ENCODE measurements at places on chromosomes 1 and 21. TPM values are rescaled to one million over a fixed set of nuclear protein-coding genes. Genes with fewer than 3 reads are reported as not detected.

- DNase-seq, result no peak
- no peaks in the 10 kb centered on the region for H3K36me3 ChIP-seq
- H3K27ac ChIP-seq, result no peak overlapping the region
Measured at GRCh38 chr1:246483569-246483933, 23.5 kb downstream of the SMYD3 start.

GRCh38 chr1:244242446-244242845 is 191.4 kb downstream of the ZBTB18 start:
- no peak for DNase-seq
- no peak overlapping the region for H3K4me3 ChIP-seq
- H3K4me1 ChIP-seq, result peaks cover 4% of the 10 kb centered on the region
- no peaks in the 10 kb centered on the region for H3K36me3 ChIP-seq

- H3K4me3 ChIP-seq, result no peak overlapping the region
- no peaks in the 10 kb centered on the region for H3K36me3 ChIP-seq
- no peaks in the 10 kb centered on the region for H3K27me3 ChIP-seq
- peaks cover 8% of the 10 kb centered on the region for H3K4me1 ChIP-seq
- no peak for DNase-seq
Measured at GRCh38 chr1:162372159-162373071, 4.2 kb downstream of the SPATA46 start.

DNA sequence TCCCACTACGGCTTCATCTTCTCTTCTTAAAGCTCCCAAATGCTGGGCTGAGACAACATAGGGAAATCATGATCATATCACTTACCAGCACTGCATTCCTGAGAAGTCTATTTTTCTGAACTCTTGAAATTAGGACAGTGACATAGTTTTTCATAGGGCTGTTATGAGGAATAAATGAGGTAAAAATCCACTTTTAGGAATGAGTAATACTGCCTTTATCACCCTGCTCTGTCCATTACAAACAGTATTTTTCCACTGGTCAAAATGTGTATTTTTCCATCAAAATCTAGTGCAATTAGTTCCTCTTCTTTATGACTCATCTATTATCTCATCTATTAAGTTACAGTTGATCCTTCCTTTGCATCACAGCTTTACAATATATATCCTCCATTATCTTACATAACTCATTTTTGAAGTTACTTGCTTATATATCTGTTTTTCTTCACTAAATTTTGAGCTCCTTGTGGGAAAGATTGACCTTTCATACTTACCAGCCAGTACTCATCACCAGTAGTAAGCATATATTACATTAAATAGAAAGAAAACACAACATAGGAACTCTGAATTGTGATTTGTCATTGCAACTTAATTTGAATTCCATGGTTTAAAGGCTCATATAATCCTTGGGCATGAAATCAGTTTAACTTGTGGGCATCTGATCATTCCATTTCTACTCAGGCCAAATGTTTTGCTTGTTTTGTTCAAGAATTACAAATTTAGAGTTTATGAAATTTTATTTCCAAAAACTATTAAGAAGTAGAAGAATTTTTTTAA is 37.1 kb downstream of the PRRX1 start:
- no peak overlapping the region for H3K4me3 ChIP-seq
- no peak for DNase-seq
- no peak overlapping the region for H3K27ac ChIP-seq
- no peaks in the 10 kb centered on the region for H3K36me3 ChIP-seq

DNA sequence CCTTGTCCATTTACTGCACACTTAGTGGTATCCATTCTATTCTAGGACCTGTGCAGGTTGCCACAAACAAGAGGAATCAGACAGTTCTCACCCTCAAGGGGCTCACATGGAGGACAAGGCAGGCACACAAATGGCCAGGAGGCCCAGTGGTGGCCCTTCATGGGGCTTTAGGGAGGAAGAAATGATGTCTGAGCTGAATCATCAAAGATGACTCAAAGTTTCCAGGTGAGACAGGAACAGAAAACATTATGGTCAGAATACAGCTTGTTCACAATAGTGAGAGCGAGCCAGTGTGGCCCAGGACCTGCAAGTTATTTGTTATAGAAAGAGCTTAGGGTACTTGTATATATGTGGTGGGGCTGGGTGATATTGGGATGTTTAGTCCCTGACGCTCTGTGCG is 26.4 kb downstream of the SHISAL2A start:
- peak overlapping the region; percentile 85 for H3K27ac ChIP-seq
- no peak for DNase-seq
- no peaks in the 10 kb centered on the region for H3K27me3 ChIP-seq
- no peak overlapping the region for H3K4me3 ChIP-seq
- H3K36me3 ChIP-seq, result no peaks in the 10 kb centered on the region

- DNase-seq, result no peak
- no peak overlapping the region for H3K4me3 ChIP-seq
- H3K36me3 ChIP-seq, result no peaks in the 10 kb centered on the region
- H3K4me1 ChIP-seq, result no peaks in the 10 kb centered on the region
- H3K27ac ChIP-seq, result no peak overlapping the region
Measured at GRCh38 chr1:213244664-213245091, 193.6 kb downstream of the RPS6KC1 start.

DNA sequence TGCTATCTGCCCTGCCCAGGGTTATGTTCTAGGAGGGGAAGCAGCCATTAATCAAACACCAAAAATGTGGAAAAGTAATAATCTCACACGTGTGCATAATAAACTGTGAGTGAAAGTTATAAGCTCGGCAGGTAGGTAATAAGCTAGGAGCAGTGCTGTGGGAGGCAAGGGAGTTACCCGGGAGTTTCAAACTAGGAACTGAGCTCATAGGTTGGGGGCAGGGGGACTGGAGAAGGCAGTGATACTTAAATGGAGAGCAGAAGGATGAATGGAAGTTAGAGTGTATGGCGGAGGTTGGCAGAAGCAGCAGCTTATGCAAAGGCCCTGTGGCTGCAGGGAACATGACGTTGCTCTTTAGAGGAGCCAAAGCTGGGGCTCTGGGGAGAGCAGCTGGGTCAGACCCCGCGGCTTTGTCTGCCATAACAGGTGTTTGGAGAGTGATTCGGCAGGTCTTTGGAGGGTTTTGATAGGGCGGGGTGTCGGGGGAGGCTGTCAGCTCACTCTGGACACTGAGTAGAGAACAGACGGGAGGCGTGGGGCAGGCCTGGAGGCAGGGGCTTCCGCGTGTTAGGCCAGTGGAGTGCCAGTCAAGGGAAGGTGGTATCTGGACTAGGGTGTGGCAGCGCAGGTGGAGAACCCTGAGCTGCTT is 20.0 kb downstream of the PTPRF start:
- DNase-seq, result no peak
- H3K4me1 ChIP-seq, result no peaks in the 10 kb centered on the region
- H3K4me3 ChIP-seq, result no peak overlapping the region
- H3K36me3 ChIP-seq, result peaks cover 15% of the 10 kb centered on the region

DNA sequence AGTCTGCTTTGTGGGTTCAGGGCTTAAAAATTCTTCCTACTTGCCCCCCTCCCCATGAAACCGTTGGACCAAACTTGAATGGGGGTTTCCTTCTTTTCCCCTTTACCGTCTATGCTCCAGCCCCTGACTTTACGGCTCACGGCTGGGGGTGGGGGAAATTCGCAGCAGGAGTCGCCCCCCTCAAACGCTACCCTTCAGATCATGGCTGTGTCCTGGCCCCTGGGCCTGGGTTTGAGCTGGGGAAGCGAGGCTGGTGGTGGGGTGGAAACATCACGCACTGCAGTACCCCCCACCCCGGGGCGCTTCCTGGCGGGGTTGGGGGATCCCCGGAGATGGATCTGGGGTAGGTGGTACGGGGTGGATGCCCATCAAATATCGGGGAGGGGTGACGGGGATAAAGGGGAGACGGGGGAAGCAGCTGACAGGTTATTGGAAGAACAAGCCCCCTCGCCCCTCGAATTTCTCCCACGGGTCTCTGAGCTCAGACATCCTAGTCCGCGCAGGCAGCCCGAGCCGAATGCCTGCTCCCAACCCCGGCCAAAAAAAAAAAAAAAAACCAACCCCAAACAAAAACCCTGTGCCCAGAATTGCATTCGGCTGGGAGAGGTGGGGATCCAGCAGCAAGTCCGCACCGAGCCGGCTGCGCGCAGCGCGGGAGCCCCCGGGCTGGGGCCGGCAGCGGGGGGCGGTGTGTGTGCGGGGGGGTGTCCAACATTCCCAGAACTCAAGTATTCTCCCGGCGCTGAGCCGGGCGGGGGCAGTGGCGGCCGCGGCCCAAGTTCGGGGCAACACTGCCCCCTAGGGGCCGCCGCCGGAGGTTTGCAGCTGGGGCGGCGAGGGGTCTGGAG is 59.0 kb upstream of the ACOT11 start:
- peak overlapping the region; percentile 45 for H3K4me3 ChIP-seq
- peak; percentile 79 for DNase-seq
- no peaks in the 10 kb centered on the region for H3K36me3 ChIP-seq
- H3K27ac ChIP-seq, result peak overlapping the region; percentile 97

DNA sequence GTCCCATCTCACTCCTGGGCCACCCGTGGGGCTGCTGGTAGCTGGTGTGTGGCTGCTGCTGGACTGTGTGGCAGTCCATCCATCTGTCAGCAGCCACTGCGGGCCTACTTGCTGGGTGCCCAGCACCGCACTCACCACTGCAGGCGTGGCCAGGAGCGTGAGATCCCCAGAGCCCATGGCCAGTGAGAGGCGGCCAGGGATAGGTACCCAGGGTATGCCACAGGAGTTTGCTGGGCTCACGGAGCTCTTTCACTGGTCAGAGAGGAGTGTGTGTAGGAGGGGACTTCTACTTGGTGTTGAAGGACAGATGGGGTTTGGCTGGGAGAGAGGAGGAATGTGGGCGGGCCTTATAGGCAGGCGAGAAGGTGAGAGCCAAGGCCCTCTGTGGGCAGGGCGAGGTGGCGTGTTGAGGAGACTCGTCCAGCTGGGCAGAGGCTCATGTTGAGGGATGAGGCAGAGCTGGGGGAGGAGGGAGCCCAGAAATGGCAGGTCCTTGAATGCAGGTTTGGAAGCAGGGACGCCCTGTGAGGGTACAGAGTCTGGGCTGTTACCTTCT is 15.0 kb downstream of the QSOX1 start:
- H3K36me3 ChIP-seq, result peaks cover 21% of the 10 kb centered on the region
- no peaks in the 10 kb centered on the region for H3K27me3 ChIP-seq
- no peak overlapping the region for H3K27ac ChIP-seq
- no peak for DNase-seq
- H3K4me3 ChIP-seq, result no peak overlapping the region

GRCh38 chr21:45376459-45377324 is 28.3 kb upstream of the COL18A1 start:
- no peaks in the 10 kb centered on the region for H3K36me3 ChIP-seq
- no peaks in the 10 kb centered on the region for H3K27me3 ChIP-seq
- DNase-seq, result no peak
- no peak overlapping the region for H3K27ac ChIP-seq

DNA sequence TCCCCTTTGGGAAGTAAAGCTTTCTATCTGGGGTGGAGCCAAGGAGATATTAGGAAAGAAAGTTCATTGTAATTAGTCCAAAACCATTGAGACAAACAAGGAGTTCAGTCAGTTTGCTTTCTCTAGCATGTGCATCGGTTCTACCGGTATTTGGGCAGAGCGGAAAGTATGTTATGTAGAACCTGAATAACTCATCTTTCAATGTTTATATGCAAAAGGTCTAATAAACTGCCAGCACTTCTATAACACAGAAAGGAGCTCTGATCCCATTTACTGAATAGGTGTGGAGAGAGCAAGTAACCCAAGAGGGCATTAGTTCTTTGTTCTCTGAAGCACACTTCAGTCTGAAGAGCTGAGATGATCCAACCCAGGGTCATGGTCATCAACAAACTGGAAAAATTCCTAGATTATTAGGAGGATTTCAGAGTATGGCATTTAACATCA is 3.5 kb downstream of the TGFB2 start:
- H3K27ac ChIP-seq, result no peak overlapping the region
- no peaks in the 10 kb centered on the region for H3K27me3 ChIP-seq
- H3K4me3 ChIP-seq, result peak overlapping the region; percentile 52
- peaks cover 57% of the 10 kb centered on the region for H3K4me1 ChIP-seq
- H3K36me3 ChIP-seq, result no peaks in the 10 kb centered on the region

DNA sequence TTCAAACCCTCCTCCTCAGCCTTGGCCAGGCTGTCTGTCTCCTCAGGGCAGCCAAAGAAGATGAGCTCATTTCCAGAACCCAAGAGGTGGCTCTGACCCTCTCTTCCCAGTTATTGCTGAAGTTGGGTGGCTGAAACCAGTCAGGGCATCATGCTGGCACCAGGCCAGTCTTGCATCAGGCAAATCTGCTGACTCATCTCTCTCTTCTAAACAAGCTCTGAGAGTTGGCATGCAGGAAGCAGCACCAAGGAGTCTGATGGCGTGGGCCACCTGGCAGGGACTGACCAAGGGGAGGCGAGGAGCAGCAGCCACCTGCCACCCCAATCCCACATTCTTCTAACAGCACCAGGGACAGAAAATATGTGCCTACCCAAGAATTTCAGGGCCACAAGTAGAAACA is 104.8 kb upstream of the ATP1A1 start:
- no peak overlapping the region for H3K4me3 ChIP-seq
- H3K27me3 ChIP-seq, result peaks cover 6% of the 10 kb centered on the region
- no peak for DNase-seq
- no peak overlapping the region for H3K27ac ChIP-seq
- no peaks in the 10 kb centered on the region for H3K4me1 ChIP-seq

DNA sequence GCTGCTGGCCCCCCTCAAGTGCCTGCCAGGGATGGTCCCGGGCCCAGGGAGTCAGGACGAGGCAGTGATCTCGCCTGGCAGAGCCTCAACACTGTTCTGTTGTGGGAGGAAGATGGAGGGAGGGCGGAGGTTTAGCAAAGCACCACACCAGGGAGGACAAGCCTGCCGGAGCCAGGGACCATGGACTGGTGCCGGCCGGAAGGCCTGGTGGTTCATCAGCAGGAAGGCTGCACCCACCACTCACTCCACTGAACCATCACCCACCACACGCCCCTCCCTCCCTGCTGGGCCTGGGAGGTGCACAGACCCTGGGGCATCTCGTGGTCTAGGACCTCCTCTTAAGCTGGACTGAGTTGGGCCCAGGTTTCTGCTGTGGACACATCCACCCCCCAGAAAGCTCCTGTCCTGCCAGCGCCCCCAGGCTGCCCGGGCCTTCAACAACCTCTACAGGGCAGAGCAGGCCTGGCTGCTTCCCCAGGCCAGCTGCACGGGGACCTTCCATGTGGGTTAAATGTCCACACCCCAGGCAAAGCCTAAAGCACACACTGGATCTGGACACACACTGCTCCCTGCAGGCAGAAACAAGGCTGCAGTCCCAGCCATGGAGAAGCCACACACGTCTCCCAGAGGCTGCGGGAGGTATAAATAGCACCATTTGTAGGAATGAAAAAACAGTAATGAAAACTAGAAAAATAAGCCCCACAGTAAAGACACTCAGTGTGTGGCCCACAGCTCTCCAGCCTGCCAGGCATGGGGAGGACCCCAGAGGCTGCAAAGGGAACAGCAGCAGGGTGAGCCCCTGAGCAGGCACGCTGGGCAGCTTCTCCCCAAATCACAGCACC is 10.4 kb upstream of the TMEM240 start:
- H3K27me3 ChIP-seq, result no peaks in the 10 kb centered on the region
- H3K36me3 ChIP-seq, result peaks cover 24% of the 10 kb centered on the region
- H3K4me1 ChIP-seq, result peaks cover 26% of the 10 kb centered on the region
- no peak overlapping the region for H3K27ac ChIP-seq
- peak; percentile 58 for DNase-seq

The KRTAP13-2 gene
- total RNA-seq, result not detected

The RAVER2 gene
- 0.47 TPM for total RNA-seq

The TNNT2 gene
- total RNA-seq, result not detected

The CD52 gene
- total RNA-seq, result not detected

The NR5A2 gene
- 0.03 TPM for total RNA-seq

The C1orf210 gene
- not detected for total RNA-seq

The KANK4 gene
- not detected for total RNA-seq

The TFAP2E gene
- total RNA-seq, result not detected

The TBX19 gene
- total RNA-seq, result 0.47 TPM
